Chondrocyte (in vitro differentiated cells): ENCODE measurements at places on chromosomes 16 and 17. TPM values are rescaled to one million over a fixed set of nuclear protein-coding genes. Genes with fewer than 3 reads are reported as not detected.

The LGALS9C gene
- not detected in 3 replicates for total RNA-seq

The SHBG gene
- 0.67 to 1.2 TPM (median 0.92 TPM) in 3 replicates for total RNA-seq

- no peak overlapping the region for H3K27ac ChIP-seq
- no peak for DNase-seq
- peaks cover 3% of the 10 kb centered on the region for H3K4me1 ChIP-seq
- H3K27me3 ChIP-seq, result no peaks in the 10 kb centered on the region
- H3K4me3 ChIP-seq, result no peak overlapping the region
- no peaks in the 10 kb centered on the region for H3K36me3 ChIP-seq
Measured at GRCh38 chr17:35906926-35907637, 23.5 kb downstream of the RDM1 start.

- H3K4me3 ChIP-seq, result no peak overlapping the region
- no peaks in the 10 kb centered on the region for H3K36me3 ChIP-seq
- peaks cover 40% of the 10 kb centered on the region for H3K27me3 ChIP-seq
- no peak overlapping the region for H3K27ac ChIP-seq
- H3K4me1 ChIP-seq, result no peaks in the 10 kb centered on the region
Measured at GRCh38 chr17:39854909-39855308, 9.2 kb downstream of the IKZF3 start.

DNA sequence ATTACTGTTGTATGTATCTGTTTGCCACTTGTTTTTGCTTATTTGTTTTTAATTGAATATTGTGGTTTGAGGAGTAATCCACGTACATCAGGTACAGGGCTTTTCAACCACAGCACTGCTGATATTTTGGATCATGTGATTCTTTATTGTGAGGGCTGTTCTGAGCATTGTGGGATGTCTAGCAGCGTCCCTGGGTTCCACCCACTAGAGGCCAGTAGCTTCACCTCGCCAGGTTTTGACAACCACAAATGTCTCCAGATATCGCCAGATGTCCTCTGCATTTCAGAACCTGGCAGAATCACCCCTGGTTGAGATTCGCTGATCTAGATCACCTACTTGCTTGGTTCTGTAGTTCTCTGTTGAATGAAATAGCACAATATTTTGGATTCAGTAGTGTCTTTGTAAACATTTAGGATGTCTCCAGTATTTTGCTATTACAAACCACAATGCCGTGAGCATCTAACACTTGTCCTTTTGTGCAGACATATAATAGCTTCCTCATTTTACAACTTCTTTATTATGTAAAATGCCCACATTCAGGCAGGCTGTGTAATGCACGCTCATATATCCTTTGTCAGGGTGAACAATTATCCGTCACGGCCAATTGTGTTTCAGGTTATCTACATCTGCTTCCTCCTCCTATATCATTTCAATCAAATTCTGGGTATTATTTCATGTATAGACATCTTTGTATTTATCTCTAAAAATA, 380.3 kb downstream of the SNX29 start:
- no peaks in the 10 kb centered on the region for H3K4me1 ChIP-seq
- no peaks in the 10 kb centered on the region for H3K27me3 ChIP-seq
- peaks cover 2% of the 10 kb centered on the region for H3K36me3 ChIP-seq

- H3K27ac ChIP-seq, result no peak overlapping the region
- no peaks in the 10 kb centered on the region for H3K36me3 ChIP-seq
- H3K4me3 ChIP-seq, result no peak overlapping the region
- DNase-seq, result no peak
Measured at GRCh38 chr16:81752225-81752875, 26.7 kb upstream of the PLCG2 start.

- no peak overlapping the region for H3K27ac ChIP-seq
- no peak overlapping the region for H3K4me3 ChIP-seq
- H3K36me3 ChIP-seq, result no peaks in the 10 kb centered on the region
- peaks cover 64% of the 10 kb centered on the region for H3K27me3 ChIP-seq
Measured at GRCh38 chr17:36679815-36680467, 78.6 kb downstream of the MRM1 start.

The CD300A gene
- total RNA-seq, result not detected in 3 replicates

DNA sequence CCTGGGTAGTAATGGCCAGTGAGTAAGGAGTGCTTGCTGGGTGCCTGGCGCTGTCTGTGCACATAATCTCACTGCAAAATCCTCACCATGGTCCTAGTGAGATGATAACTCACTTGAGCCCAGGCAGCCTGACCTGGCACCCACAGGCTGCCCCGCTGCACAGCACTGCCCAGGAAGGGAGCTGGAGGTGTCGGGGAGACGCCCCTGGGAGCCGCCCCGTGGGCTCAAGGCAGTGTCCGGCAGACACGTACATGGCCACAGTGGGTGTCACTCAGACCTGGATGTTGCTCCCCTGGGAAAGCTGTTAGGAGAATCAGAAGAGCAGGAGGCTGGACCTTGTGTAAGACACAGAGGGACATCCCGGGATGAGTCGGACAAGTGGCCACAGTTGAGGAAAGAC, 44.2 kb downstream of the BEAN1 start:
- H3K27me3 ChIP-seq, result peaks cover 10% of the 10 kb centered on the region
- H3K36me3 ChIP-seq, result peaks cover 4% of the 10 kb centered on the region
- no peak for DNase-seq
- no peaks in the 10 kb centered on the region for H3K4me1 ChIP-seq

DNA sequence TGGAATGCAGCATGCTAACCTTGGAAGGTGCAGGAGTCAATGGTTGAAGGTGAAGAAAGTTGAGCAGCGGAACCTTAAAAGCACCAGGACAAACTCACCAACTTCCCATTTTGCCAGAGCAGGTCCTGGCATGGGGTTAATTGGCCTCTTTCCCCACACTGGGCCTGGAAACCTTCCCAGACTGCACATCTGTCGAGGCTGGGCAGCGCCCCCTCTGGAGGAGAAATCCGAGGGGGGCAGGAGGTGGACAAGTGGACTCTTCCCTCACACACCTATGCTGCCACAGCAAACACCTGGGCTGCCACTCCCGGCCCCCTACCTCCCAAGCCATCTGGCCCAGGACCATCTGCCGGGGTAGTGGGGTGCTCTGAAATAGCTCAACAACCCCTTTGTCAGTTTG, 232.4 kb downstream of the CBLN1 start:
- no peak overlapping the region for H3K4me3 ChIP-seq
- H3K36me3 ChIP-seq, result no peaks in the 10 kb centered on the region
- no peaks in the 10 kb centered on the region for H3K27me3 ChIP-seq

The TM4SF5 gene
- not detected in 3 replicates for total RNA-seq

GRCh38 chr16:77385481-77385880, 49.4 kb downstream of the ADAMTS18 start:
- no peak for DNase-seq
- H3K4me3 ChIP-seq, result no peak overlapping the region
- peaks cover 8% of the 10 kb centered on the region for H3K27me3 ChIP-seq
- no peaks in the 10 kb centered on the region for H3K36me3 ChIP-seq
